ENCODE measurements at places on chromosomes 1 and 21.

DNA sequence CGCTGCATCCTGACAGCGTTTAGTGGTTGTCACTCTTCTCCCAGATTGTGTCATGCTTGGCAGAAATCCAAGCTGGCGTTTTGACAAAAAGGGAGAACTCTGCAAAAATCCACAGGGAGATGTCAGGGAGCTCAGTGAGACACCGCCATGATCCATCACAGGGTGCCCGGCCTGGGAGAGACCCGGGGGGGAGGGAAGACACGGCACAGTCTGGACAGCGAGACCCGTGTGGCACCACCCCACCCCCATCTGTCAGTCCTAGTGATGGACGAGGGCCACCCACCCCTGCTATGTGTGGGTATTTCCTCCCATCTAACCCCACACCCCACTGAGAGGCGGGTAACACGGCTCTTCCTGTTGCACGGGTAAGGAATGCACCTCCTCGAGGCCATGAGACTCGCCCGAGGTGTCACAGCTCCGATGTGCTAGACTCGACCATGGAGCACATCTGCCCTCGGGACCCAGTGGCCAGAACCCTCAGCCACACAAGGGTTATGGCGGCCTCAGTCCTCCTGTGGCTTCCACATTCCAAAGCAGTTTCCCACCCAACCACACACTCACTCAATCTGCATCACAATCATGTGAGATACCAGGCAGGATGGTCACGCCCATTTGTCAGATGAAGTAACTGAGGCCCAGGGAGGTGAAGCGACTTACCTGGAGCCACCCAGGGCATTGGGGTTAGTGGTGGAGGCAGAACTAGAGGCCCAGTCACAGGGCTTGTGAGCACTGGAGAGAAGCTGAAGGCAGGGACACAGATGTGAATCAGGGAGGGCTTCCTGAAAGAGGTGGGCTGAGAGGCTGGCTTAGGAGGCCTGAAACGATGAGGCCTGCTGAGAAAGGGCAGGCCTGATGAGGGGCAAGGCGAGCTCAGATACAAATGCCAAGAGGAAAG lies 688.5 kb downstream of the MATN1 start:
- peak; percentile 67 for DNase-seq

GRCh38 chr1:89273324-89273778 lies 691 bp upstream of the GBP5 start:
- no peak for DNase-seq

- DNase-seq: no peak
These were observed 22.7 kb upstream of the CD55 start for GRCh38 chr1:207298636-207299398.

GRCh38 chr1:232385221-232385620 lies 244.7 kb downstream of the SIPA1L2 start:
- DNase-seq: no peak

GRCh38 chr21:34330055-34330454 lies 33.8 kb upstream of the KCNE2 start:
- no peak for DNase-seq

GRCh38 chr1:12055259-12055658 lies 7.8 kb upstream of the TNFRSF8 start:
- DNase-seq: no peak

GRCh38 chr1:110634455-110635311 lies 28.5 kb upstream of the KCNA2 start:
- peak; percentile 93 for DNase-seq
